ENCODE measurements at places on chromosomes 2 and 18. TPM values are rescaled to one million over a fixed set of nuclear protein-coding genes. Genes with fewer than 3 reads are reported as not detected.

The SMIM21 gene
- total RNA-seq: not detected

The GNAL gene
- total RNA-seq: 2.9 TPM

The KCNK3 gene
- 0.37 TPM for total RNA-seq

The CCDC88A gene
- total RNA-seq: 26.8 TPM

The CFAP53 gene
- total RNA-seq: 0.48 TPM

The ALPI gene
- total RNA-seq: 16.0 TPM

The RAD51AP2 gene
- not detected for total RNA-seq

GRCh38 chr18:23752796-23753195 lies 63.5 kb downstream of the LAMA3 start:
- no peak overlapping the region for H3K27ac ChIP-seq
- H3K4me3 ChIP-seq: no peak overlapping the region

DNA sequence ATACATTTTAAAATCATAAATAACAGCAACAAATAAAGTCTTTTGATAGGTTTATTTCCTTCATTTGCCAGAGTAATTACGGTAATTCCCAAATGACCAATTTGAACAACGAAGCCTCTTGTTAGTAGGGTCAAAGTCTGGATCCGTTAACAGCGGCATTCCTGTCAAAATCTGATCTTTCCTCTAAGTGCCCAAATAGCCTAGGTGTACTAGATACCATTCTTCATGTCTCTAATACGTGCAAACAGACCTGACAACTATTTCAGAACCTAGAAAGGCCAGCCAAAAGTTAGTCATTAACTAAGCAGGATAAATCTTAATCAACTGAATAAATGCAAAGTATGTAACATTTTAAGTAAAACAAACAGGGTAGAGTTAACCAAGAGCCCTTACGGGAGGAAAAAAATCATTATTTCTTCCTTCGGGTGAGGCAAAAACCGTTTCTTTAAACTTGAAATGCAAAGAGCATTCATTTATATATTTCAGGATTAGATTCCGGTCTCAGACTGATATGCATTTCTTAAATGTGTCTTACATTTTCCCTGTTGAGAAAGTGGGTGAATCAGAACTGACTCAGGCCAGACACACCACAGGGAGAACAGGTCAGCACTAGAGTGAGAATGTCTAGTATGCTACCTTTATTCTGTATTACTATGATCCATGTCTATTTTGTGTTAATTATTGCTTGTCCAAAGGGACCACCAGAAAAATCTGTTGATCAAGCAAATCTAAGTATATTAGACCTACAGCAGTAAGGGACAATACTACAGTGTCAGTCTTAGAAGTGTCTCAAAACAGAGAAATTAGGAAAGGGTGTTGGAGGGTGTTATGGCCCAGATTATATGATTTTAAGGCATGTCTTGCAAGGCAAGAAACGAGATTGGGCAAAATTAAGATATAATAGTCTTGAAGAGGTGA lies 141.5 kb upstream of the NDUFV2 start:
- H3K27me3 ChIP-seq: no peaks in the 10 kb centered on the region
- no peaks in the 10 kb centered on the region for H3K36me3 ChIP-seq
- no peak overlapping the region for H3K27ac ChIP-seq
- no peaks in the 10 kb centered on the region for H3K4me1 ChIP-seq
- no peak overlapping the region for H3K4me3 ChIP-seq

- no peak for DNase-seq
- H3K36me3 ChIP-seq: no peaks in the 10 kb centered on the region
- no peak overlapping the region for H3K4me3 ChIP-seq
- no peak overlapping the region for H3K27ac ChIP-seq
- H3K27me3 ChIP-seq: no peaks in the 10 kb centered on the region
These were observed 236.2 kb downstream of the IKZF2 start for GRCh38 chr2:212915121-212915782.

GRCh38 chr2:64210816-64211215 lies 66.6 kb upstream of the PELI1 start:
- H3K27ac ChIP-seq: peak overlapping the region; percentile 78
- H3K36me3 ChIP-seq: no peaks in the 10 kb centered on the region
- no peak overlapping the region for H3K4me3 ChIP-seq
- no peaks in the 10 kb centered on the region for H3K27me3 ChIP-seq
- DNase-seq: peak; percentile 44

GRCh38 chr2:63525905-63526304 lies 62.4 kb downstream of the WDPCP start:
- DNase-seq: no peak
- no peak overlapping the region for H3K27ac ChIP-seq
- no peaks in the 10 kb centered on the region for H3K27me3 ChIP-seq
- H3K4me3 ChIP-seq: no peak overlapping the region
- H3K36me3 ChIP-seq: no peaks in the 10 kb centered on the region

- no peaks in the 10 kb centered on the region for H3K4me1 ChIP-seq
- no peak overlapping the region for H3K4me3 ChIP-seq
- H3K27me3 ChIP-seq: no peaks in the 10 kb centered on the region
- no peak overlapping the region for H3K27ac ChIP-seq
- DNase-seq: no peak
These were observed 344.1 kb downstream of the TDRD15 start for GRCh38 chr2:21467910-21468309.

GRCh38 chr2:151786483-151786882 lies 41.7 kb downstream of the ARL5A start:
- no peak overlapping the region for H3K4me3 ChIP-seq
- H3K27me3 ChIP-seq: no peaks in the 10 kb centered on the region
- DNase-seq: no peak
- no peak overlapping the region for H3K27ac ChIP-seq
- no peaks in the 10 kb centered on the region for H3K36me3 ChIP-seq
- no peaks in the 10 kb centered on the region for H3K4me1 ChIP-seq

DNA sequence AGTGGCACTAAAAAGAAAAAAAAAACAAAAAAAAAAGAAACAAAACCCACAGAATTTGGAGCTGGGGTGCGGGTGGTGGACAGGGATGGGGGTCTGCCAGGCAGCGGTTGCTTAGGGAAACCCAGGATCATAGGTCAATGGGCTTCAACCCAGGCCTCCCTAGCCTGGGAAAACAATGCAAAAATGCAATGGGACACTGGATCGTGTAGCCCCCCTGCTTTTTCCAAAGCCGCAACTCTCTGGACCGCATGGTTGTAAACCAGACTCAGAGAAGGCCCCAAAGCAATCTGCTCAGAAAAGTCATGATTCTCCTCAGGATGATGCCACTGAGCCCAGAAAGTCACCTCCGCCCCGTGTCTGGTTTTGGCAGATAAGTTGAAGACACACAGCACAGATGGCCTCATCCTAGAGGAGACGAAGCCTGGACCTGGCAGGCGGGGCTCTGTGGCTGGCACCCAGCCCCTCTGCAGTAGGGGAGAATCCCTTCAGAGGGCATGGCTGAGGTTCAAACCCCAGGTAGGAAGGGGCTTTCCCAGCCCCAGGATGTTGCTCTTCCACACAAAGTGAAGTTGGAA lies 5.1 kb downstream of the DLX2 start:
- H3K4me3 ChIP-seq: no peak overlapping the region
- peaks cover 100% of the 10 kb centered on the region for H3K27me3 ChIP-seq
- no peak for DNase-seq
- H3K27ac ChIP-seq: no peak overlapping the region

GRCh38 chr2:19769513-19769912 lies 132.3 kb downstream of the TTC32 start:
- DNase-seq: no peak
- no peaks in the 10 kb centered on the region for H3K36me3 ChIP-seq
- no peaks in the 10 kb centered on the region for H3K27me3 ChIP-seq
- H3K27ac ChIP-seq: no peak overlapping the region
- no peaks in the 10 kb centered on the region for H3K4me1 ChIP-seq
- H3K4me3 ChIP-seq: no peak overlapping the region

DNA sequence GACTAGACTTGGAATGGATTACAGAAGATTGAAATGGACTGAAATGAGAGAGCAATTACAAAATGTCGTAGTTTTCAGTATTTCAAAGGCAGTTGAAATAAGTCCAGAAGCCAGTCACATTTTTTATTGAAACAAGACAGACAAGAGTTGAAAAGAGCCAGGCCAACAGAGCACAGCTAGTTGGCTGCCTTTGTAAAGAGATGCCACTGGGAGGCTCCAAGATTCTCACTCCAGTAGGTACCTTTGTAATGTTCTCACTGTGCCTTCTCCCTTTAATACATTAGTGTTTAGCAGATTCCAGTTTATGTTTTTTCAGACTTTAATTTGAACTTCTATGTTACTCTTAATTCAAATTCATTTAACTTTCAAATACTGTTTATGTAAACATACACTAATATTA lies 234.8 kb downstream of the DSEL start:
- no peaks in the 10 kb centered on the region for H3K4me1 ChIP-seq
- H3K27ac ChIP-seq: no peak overlapping the region
- DNase-seq: no peak
- H3K4me3 ChIP-seq: no peak overlapping the region
- H3K27me3 ChIP-seq: no peaks in the 10 kb centered on the region
- no peaks in the 10 kb centered on the region for H3K36me3 ChIP-seq

DNA sequence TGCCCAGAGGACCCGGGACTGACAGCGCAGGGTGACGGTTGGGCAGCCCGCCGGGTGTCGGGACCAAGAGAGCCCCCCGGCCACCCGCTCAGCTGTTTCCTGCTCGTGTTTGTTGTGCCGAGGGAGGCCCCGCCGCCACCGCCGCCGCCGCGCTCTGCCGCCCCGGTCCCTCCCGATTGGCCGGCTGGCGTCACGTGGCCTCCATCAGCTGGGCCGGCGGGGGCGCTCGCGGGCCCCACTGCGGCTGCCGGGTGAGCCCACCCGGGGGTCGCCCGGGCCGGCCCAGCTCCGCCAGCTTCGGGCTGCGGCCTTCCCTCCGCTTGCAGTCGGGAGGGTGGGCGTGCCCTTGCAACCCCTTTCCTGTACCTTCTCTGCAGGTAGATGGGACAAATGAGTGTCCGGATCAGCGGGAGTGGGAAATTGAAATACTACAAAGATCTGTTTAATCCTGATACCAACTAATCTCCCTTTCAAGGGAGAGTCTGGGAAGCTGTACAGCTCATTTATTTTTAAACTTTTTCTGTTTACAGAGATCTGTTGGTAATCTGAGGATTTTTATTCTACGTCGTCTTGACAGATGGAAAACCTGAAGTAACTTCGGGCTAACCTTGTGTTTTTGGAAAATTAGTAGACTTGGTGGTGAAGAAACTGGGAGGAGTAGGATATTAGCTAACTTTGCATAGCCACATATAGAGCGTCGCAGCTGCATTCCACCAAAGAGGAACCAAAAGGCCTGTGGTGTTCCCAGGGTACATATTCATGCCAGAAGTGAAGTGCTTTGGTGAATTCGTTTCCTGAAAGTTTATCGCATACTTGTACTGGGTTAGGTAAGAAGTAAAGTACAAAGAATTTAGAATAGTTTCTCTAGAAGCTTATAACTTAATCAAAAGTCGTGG lies 1.2 kb downstream of the YPEL5 start:
- H3K4me1 ChIP-seq: peaks cover 46% of the 10 kb centered on the region
- peaks cover 7% of the 10 kb centered on the region for H3K36me3 ChIP-seq
- DNase-seq: peak; percentile 85
- H3K4me3 ChIP-seq: peak overlapping the region; percentile 99
- H3K27me3 ChIP-seq: no peaks in the 10 kb centered on the region
- peak overlapping the region; percentile 99 for H3K27ac ChIP-seq

- no peaks in the 10 kb centered on the region for H3K27me3 ChIP-seq
- H3K36me3 ChIP-seq: no peaks in the 10 kb centered on the region
- DNase-seq: no peak
- H3K27ac ChIP-seq: peak overlapping the region; percentile 95
- peak overlapping the region; percentile 77 for H3K4me3 ChIP-seq
- H3K4me1 ChIP-seq: peaks cover 18% of the 10 kb centered on the region
These were observed 1.4 kb downstream of the ALMS1 start for GRCh38 chr2:73386894-73387636.

- no peak overlapping the region for H3K27ac ChIP-seq
- H3K36me3 ChIP-seq: no peaks in the 10 kb centered on the region
- H3K27me3 ChIP-seq: no peaks in the 10 kb centered on the region
- H3K4me1 ChIP-seq: no peaks in the 10 kb centered on the region
- no peak overlapping the region for H3K4me3 ChIP-seq
These were observed 103.8 kb downstream of the TMEFF2 start for GRCh38 chr2:192090911-192091310.

DNA sequence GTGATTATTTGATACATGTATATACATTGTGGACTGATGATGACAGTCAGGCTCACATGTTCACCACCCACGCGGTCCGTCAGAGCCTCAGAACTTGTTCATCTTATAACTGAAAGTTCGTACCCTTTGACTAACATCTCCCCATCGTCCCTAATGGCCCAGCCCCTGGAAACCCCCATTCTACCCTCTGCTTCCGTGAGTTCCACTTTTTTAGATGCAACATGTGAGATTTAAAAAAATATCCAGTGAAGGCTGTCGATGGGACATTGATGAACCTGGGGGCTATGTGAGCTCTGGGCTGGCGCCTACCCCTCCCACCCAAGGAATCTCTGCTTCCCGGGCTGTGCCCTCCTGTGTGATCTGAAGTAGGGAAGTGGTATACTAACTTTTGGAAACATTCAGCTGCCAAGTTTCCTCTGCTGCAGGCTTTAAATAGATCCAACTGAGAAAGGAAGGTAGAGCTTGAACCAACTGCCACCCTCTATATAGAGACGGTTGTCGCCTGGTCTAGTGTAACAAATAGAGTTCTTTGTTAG lies 163.8 kb downstream of the FAM210A start:
- H3K4me3 ChIP-seq: no peak overlapping the region
- H3K27ac ChIP-seq: no peak overlapping the region
- no peaks in the 10 kb centered on the region for H3K36me3 ChIP-seq
- peaks cover 11% of the 10 kb centered on the region for H3K4me1 ChIP-seq
- H3K27me3 ChIP-seq: no peaks in the 10 kb centered on the region
- no peak for DNase-seq

GRCh38 chr2:222296311-222296741 lies 2.5 kb downstream of the PAX3 start:
- no peak overlapping the region for H3K4me3 ChIP-seq
- H3K4me1 ChIP-seq: peaks cover 20% of the 10 kb centered on the region
- DNase-seq: no peak
- no peaks in the 10 kb centered on the region for H3K36me3 ChIP-seq
- no peak overlapping the region for H3K27ac ChIP-seq

- H3K4me1 ChIP-seq: no peaks in the 10 kb centered on the region
- peak overlapping the region; percentile 8 for H3K27ac ChIP-seq
- no peak for DNase-seq
- no peaks in the 10 kb centered on the region for H3K36me3 ChIP-seq
These were observed 132.9 kb upstream of the PKDCC start for GRCh38 chr2:41914936-41915335.

DNA sequence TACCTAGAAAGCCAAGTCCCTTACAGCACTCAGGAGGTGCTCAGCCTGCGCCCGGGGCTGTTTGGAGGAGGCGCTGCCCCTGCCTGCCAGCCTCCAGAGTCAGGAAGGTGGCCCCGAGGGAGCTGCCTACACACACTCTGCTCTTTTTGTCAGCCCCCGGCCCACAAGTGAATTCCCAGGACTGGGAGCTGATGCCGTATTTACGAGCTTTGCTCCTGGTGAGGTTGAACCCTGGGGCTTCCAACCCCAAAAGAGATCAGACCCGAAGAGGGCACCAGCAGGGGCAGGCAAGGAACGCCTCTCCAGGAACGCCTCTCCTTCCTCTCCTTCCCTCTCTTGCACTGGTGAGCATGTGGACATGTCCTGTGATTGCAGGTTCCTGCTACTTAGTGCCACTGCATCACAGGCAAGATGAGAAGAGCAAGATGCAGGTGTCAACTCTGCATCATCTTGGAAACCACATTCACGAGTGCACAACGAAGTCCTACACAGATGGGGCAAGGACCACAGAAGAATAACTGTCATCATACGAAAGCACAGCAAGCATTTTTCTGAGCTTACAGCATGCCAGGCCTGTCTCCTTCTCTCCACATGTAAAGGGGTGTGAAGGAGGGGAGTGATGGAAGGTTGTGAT lies 126.7 kb downstream of the NDUFA10 start:
- no peak overlapping the region for H3K27ac ChIP-seq
- no peaks in the 10 kb centered on the region for H3K4me1 ChIP-seq
- H3K4me3 ChIP-seq: no peak overlapping the region

GRCh38 chr18:50283469-50284209 lies 2.3 kb upstream of the MBD1 start:
- no peak overlapping the region for H3K27ac ChIP-seq
- no peaks in the 10 kb centered on the region for H3K36me3 ChIP-seq
- H3K4me1 ChIP-seq: peaks cover 34% of the 10 kb centered on the region
